ENCODE measurements at places on chromosomes 4 and X.
A peak's percentile ranks its signal among the peaks of the same experiment; 100 is the strongest.

DNA sequence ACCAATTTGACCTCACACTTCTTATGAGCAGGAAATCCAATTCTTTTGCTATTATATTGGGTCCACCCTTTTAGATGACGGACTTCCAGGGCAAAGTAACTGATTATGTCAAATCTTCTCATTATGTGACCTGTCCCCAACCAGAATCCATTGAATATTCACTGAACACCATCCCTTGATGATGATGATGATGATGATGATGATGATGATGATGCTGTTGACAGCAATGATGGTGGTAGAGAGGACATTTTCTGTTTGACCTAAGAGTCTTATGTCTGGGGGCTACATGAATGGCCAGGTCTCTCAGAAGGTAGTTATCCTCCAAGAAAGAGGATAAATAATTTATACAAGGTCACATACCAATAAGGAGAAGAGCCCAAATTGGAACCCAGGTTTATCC lies 5.2 kb downstream of the TCEAL8 start:
- DNase-seq: no peak

DNA sequence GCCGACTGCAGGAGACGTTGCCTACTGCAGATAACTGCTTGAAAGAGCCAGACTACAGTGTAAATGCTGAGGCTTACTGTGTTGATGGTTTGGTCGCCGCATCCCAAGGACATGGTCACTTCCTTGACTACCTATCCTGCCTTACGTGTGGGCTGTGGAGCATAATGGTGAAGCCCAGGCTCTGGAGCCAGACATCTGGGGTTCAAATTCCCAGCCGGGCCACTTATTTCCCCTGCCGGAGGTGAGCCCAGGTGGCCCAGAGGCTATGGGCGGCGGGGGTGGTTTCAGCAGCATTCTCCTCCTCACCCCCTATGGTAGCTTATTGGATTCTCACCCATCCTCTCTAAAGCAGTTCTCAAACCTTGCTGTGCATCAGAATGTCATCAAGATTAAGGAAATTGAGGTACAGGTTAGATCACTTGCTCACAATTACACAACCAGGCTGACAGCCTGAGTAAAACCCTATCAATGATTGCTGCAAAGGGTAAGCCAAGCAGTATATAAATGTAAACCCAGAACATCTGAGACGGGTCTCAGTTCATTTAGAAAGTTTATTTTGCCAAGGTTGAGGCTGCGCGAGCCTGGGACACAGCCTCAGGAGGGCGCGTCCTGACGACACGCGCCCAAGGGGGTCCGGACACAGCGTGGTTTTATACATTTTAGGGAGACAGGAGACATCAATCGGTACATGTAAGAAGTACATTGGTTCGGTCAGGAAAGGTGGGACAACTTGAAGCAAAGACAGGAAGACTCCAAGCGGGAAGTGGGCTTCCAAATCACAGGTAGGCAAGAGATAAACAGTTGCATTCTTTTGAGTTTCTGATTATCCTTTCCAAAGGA lies 48.5 kb downstream of the EVC start:
- no peak for DNase-seq

GRCh38 chr4:142773505-142773904 lies 72.6 kb downstream of the INPP4B start:
- DNase-seq: no peak

- peak; percentile 66 for DNase-seq
These were observed 78.7 kb upstream of the DCLK2 start for GRCh38 chr4:149999485-150000074.

DNA sequence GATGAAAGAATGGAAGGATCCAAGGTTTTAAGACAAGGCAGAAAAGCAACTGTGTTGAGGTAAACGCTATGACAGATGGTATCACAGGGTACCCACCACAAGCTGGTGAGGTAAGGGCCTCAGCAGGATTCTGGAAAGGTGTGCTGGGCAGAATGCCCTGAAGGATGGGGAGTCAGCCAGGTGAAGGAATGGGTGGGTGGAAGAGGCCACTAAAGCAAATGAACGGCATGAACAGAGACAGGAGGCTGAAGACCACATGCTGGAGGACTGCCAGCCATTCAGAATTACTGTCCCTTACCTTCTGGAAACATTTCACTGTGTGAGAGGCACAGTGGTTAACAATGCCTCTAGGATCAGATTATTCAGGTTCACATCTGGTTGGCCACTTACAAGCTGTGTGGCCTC lies 23.6 kb downstream of the GPRIN3 start:
- no peak for DNase-seq
